H4 (cell line): ENCODE measurements at places on chromosomes 12 and 14. TPM values are rescaled to one million over a fixed set of nuclear protein-coding genes. Genes with fewer than 3 reads are reported as not detected.

The GLS2 gene
- total RNA-seq: not detected in 2 replicates

The C3AR1 gene
- 0.95 and 1.8 TPM in 2 replicates for total RNA-seq

The COX8C gene
- not detected in 2 replicates for total RNA-seq

- no peak for DNase-seq
Measured at GRCh38 chr14:69700575-69700974, 66.4 kb upstream of the SRSF5 start.

- no peak for DNase-seq
Measured at GRCh38 chr14:33393895-33394368, 455.3 kb downstream of the NPAS3 start.

- DNase-seq: no peak
Measured at GRCh38 chr12:105477873-105478272, 147.4 kb downstream of the C12orf75 start.

DNA sequence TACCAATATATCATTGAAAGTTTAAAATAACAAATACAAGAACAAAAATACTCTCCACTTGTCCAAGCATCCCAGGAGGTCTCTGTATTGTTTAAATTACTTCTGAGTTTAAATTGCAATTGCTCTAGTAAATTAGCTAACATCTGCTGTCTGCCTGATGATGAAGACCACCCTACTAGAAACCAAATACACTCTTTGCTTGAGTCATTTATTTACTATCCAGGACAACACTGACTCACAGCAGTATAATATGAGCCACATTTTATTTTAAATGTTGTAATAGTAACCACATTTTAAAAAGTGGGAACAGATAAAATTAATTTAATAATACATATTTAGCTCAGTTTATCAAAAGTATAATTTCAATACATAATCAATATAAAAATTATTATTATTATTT lies 62.9 kb upstream of the EEA1 start:
- no peak for DNase-seq

- peak; percentile 48 for DNase-seq
Measured at GRCh38 chr12:10354502-10354901, 35.3 kb downstream of the KLRK1 start.

DNA sequence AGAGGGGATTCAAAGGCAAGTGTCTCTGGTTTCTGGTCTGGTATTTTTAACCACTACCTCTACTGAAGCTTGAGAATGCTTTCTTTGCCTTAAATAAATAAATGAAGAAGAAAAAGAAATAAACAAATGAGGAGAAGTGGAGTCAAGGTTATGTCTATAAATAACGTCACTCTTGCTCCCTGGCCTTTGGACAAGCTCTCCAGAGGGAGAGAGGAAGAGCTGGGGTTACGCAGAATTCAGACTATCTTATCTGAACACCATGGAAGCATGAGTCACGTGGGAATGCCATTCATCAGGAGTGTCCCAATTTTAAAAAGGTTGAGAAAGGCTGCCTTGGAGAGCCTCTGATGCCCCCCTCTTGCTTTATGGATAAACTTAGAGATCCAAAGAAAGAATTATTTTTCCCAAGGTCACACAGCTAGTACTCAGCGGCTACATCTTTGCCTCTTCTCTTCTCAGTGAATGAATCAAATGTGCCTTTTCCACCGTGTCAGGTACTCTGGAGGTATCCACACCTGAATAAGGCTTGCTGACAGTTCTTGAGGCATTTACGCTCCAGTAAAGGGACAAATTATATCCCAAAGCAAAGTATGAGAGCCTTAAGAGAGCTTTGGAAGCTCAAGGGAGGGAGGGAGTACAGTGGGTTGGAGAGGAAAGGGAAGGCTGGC lies 12.9 kb upstream of the MSI1 start:
- peak; percentile 37 for DNase-seq

GRCh38 chr12:123260081-123260480 lies 11.6 kb downstream of the CDK2AP1 start:
- no peak for DNase-seq

DNA sequence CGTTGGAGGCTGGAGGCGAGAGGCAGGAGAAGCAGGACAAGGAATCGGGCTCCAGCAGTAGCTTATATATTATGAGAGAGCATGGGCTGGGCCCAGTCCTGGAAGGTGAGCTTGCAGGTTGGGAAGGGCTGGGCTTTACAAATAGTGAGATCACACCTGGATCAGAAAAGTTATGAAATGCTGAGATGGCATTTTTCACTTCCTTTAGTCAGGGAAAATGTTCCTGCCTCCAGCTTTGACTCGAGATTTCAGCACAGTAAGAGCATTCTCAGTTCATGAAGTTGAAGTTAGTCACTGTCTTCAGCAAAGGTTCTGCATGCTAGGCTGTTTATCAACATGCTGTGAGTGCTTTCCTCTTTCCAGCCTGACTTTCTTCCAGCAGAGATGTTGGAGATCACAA lies at the start of gene KRT6C:
Gene KRT6C, minus strand, starts transcription at position 38 of the 400 bp plus-strand sequence. CDS start 68 bp downstream, outside the sequence.
- DNase-seq: no peak

GRCh38 chr14:100891051-100891450 lies 12.5 kb downstream of the RTL1 start:
- no peak for DNase-seq
